Effector memory CD4-positive, alpha-beta T cell (primary cell): ENCODE measurements at places on chromosomes 2 and 18.

DNA sequence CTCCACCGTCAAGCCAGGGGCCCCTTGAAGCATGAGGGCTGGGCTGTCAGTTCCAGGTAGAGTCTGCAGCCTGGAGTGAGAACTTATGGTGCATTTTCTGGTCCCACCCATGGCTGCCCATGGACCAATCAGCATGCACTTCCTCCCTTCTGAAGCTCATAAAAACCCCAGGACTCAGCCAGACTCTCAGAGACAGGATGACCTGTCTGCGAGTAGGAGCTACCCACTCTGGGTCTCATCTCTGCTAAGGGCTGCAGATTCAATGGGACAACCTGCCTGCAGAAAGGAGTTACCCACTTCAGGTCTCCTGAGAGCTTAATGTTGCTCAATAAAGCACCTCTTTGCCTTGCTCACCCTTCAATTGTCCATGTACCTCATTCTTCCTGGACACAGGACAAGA is 9.4 kb upstream of the DUSP19 start:
- DNase-seq = no peak

DNA sequence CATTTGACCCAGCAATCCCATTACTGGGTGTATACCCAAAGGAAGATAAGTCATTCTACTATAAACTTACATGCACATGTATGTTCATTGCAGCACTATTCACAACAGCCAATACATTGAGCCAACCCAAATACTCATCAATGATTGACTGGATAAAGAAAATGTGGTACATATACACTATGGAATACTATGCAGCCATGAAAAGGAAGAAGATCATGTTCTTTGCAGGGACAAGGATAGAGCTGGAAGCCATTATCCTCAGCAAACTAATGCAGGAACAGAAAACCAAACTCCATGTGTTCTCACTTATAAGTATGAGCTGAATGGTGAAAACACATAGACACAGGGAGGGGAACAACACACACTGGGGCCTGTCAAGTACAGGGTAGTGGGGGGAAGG is 226.7 kb upstream of the HNMT start:
- no peak for DNase-seq

DNA sequence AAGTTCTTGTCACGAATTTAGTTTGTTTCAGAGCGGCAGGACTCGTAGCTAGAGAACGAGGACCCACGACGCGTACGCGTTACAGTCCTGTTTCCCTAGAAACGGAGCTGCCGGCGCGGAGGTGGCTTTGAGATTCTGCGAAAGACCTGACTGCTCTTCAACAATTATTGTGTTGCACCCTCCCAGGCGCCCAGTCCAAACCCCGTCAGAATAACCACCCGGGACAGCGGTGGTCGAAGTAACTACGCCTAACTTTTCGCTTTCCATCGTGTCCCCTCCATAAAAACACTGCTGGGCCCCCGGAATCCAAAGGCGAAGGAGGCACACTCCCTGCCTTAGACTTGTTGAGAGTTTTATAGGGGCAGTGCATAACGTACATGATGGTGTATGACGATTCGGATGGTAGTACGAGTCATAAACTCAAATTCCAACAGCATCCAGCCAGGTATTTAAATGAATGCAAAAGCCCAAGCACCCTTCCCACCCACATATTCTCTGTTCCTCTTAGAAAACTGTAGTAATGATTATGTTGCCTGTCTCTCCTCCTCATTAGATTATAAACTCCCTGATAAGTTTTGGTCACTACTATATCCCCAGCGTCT is 651 bp upstream of the STAM2 start:
- no peak for DNase-seq

GRCh38 chr18:28281400-28281799 is 104.5 kb upstream of the CDH2 start:
- DNase-seq = no peak

- no peak for DNase-seq
Observed at GRCh38 chr2:239214725-239215124, 186.1 kb downstream of the HDAC4 start.

- no peak for DNase-seq
Observed at GRCh38 chr2:229601396-229601795, 113.0 kb downstream of the DNER start.

DNA sequence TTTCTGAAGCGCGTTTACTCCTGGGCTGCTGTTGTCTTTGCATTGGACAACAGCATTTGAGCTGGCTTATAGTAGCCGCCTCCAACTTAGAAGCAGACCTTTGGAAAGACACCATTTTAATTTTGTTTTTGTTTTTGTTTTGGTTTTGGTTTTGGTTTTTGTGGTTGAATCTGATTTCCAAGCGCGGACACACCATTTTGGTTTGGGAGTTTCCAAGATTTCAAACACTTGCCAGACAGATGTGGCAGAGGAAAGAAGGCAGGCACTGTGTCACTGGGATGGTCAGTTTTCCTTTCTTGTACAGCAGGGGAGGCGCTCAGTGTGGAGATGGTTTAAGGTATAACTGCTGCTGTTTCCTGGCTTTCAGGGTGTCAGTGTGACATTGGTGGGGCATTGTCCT is 126.8 kb downstream of the LAMA3 start:
- DNase-seq = no peak

DNA sequence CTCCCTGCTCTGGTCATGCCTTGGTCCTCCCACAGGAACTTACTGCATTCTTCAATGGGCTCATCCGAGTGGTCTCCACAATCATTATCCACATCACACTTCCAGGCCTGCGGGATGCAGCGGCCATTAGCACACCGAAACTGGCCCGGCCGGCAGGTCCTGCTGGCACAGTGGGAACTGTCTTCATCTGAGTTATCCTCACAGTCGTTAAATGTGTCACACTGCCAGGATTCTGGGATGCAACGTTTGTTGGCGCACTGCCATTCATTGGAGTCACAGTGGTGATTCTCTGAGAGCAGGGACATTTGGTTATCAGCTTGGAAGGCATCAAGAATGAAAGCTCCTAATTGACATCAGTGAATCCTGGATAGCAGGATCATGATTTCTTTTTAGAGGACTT is 104.5 kb downstream of the DHRS9 start:
- DNase-seq = no peak

GRCh38 chr2:101003278-101003775 is 1.2 kb downstream of the RPL31 start:
- no peak for DNase-seq

GRCh38 chr2:47426786-47427185 is 23.8 kb downstream of the MSH2 start:
- DNase-seq = no peak

DNA sequence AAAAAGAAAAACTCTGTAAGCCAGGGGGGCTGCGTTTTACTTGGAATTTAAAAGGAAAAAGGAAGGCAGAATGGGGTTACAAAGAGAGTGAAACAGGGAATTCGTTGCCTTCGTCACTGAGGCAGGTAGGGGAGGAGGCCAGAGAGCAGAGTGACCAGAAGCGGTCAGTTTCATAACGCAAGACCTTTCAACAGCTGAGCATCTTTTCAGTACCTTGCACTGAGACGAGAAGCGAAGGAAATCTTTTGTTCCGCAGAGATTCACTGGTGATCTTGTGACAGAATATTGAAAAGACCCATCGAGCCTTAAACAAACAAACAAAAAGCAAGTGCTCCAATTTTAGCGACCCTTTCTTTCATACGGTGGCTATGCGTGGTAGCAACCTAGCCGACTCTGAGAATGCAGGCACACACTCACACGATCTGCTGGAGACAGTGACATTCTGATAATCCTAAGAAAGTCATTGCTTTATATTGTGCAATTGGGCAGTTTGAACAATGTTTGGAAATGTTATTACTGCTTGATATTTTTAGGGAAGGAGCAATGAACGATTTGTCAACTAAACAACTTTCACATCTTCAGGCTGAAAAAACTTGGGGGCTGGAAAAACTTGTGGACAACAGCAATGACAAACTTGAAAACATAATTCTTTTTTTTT is 93.8 kb upstream of the ODC1 start:
- no peak for DNase-seq

GRCh38 chr2:63012541-63012940 is 38.1 kb upstream of the OTX1 start:
- no peak for DNase-seq

- DNase-seq = no peak
Observed at GRCh38 chr2:68771211-68771751, 36.7 kb downstream of the ARHGAP25 start.

DNA sequence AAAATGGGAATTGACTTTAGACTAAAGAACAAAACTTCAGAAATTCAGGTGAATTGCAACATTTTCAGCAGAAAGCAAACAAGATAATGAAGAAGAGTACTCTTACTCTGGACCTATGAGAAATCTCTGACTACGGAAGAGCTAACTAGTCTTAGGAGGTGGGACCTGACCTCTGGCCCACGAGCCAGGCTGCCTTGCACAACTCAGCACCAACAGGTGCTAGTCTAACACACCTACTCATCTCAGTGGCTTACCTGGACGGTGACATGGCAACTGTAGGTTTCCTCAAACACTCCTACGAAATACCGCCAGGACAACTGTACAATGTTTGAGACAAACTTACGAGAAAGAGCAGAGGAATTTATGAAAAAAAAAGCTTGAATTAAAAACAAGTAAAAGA is 3.1 kb upstream of the DSC3 start:
- DNase-seq = no peak

GRCh38 chr18:34837769-34838272 is 127.7 kb downstream of the DTNA start:
- DNase-seq = no peak

DNA sequence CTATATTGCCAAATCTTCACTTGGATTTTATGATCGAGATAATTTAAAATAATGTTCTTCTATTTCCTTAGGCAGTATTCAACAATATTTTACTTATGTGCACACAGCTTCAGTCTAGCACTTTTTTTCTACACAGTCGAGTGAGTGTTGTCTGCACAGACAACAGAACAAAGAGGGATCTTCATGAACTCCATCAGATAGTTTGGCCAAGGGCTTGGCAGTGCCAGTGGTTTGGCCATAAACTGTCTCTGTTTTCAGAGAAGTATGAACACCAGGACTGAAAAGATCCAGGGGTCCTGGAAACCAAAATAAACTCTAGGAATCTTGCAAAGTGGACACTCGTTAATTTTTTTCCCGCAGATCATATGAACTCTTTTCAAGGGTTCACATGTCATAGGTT is 547.3 kb downstream of the PLCL1 start:
- no peak for DNase-seq

- no peak for DNase-seq
Observed at GRCh38 chr2:26983746-26984145, 13.3 kb downstream of the MAPRE3 start.

- no peak for DNase-seq
Observed at GRCh38 chr2:111705239-111705638, 178.8 kb downstream of the ANAPC1 start.

- no peak for DNase-seq
Observed at GRCh38 chr2:131641414-131642206, 113.9 kb downstream of the CCDC74A start.

- DNase-seq = no peak
Observed at GRCh38 chr18:13147130-13147529, 71.4 kb upstream of the LDLRAD4 start.

- DNase-seq = no peak
Observed at GRCh38 chr2:171146633-171147032, 14.1 kb downstream of the TLK1 start.

GRCh38 chr2:178247250-178247649 is 52.9 kb downstream of the OSBPL6 start:
- DNase-seq = no peak

- peak; percentile 3 for DNase-seq
Observed at GRCh38 chr2:203484266-203485112, 50.6 kb downstream of the RAPH1 start.

GRCh38 chr2:226892729-226893128 is 56.9 kb downstream of the RHBDD1 start:
- DNase-seq = no peak

DNA sequence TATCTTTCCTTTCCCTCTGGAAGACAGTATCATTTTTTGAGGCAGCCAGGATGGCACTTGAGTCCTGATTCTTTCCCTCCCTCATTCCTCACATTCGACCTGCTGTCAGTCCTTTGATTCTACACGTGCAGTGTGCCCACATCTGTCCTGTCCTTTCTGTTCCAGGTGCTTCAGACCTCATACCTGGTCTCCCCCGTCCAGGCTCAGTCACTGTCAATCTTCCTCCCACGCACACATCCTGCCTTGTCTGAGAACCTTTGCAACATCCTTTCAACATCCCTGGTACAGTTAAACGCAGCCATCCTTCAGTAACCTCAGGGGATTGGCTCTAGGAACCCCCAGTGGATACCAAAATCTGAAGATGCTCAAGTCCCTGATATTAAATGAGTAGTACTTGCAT is 10.1 kb downstream of the BCL2 start:
- no peak for DNase-seq

DNA sequence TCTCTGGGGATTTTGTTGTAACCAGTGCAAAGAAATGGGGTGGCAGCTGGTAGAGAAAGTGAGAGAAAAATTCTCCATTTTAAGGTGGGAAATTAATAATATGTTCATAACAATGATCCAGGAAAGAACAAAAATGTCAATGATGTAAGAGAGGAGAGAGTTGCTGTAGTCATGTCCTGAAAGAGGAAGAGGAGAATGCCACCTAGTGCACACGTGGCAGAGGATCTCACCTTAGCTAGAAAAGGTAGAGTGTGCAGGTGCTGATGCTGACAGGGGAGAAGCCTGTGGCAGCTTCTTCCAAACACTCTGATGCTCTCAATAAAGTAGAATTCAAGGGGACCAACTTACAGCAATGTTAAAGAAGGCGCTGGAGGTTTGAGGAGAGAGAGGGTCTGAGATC is 282.9 kb upstream of the PKDCC start:
- no peak for DNase-seq

- no peak for DNase-seq
Observed at GRCh38 chr2:154720651-154721050, 22.2 kb downstream of the KCNJ3 start.

DNA sequence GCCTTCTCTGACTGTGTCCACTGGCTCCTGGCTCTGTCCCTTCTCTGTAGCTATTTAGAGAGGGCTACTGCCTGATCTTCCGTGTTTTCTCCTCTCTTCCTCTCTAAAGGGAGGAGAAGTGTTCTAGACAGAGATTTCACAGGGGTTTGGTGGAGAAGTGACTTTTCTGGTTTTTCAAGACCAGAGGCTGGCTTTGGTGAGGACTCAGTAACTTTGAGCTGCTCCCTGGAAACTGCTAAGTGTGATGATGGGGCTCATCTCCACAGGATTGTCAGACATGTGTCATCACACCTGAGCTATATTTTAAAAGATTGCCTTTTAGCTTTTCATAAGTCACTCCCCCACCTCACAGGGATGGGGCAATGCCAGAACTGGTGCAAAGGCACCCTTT is 6.2 kb downstream of the MAL start:
- DNase-seq = no peak

- no peak for DNase-seq
Observed at GRCh38 chr2:152037743-152038435, 61.0 kb downstream of the CACNB4 start.

DNA sequence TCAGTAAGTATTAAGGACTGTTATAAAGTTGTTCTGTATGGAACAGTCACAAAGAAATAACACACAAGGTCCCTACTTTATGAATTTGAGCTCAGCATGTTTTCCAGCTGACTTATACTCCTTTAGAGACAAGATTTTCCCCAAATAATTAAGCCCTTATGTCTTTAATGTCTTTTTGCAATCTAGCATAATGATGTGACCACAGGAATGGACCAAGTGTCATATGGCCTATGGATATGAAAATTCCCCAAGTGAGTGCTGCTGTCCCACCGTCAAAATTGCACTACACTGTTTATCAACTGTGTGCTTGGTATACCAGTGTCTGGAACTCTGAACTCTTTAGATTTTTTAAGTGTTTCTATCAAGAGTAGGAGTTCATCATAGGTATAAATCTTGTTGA is 369.6 kb downstream of the PID1 start:
- no peak for DNase-seq

GRCh38 chr2:130918393-130918792 is 81.7 kb downstream of the ARHGEF4 start:
- no peak for DNase-seq
